Stimulated activated CD8-positive, alpha-beta memory T cell treated with anti-CD3 and anti-CD28 coated beads, Interleukin-4, amount 100 ng/mL, for 4 hours (primary cell): ENCODE measurements at places on chromosomes 16 and 17.

DNA sequence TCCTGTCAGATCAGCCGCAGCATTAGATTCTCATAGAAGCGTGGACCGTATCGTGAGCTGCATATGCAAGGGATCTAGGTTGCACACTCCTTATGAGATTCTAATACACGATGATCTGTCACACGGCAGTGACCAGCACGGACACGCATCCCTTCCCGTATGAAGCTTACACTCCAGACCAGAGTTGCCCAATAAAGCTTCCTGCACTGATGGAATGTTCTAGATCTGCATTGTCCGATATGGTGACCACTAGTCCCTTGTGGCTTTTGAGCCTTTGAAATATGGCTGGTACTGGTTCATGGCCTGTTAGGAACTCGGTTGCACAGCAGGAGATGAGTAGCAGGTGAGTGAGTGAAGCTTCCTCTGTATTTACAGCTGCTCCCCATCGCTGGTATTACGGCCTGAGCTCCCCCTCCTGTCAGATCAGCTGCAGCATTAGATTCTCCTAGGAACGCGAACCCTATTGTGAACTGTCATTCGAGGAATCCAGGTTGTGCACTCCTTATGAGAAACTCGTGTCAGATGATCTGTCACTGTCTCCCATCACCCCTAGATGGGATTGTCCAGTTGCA lies 49.8 kb upstream of the ZCCHC14 start:
- no peak for DNase-seq

DNA sequence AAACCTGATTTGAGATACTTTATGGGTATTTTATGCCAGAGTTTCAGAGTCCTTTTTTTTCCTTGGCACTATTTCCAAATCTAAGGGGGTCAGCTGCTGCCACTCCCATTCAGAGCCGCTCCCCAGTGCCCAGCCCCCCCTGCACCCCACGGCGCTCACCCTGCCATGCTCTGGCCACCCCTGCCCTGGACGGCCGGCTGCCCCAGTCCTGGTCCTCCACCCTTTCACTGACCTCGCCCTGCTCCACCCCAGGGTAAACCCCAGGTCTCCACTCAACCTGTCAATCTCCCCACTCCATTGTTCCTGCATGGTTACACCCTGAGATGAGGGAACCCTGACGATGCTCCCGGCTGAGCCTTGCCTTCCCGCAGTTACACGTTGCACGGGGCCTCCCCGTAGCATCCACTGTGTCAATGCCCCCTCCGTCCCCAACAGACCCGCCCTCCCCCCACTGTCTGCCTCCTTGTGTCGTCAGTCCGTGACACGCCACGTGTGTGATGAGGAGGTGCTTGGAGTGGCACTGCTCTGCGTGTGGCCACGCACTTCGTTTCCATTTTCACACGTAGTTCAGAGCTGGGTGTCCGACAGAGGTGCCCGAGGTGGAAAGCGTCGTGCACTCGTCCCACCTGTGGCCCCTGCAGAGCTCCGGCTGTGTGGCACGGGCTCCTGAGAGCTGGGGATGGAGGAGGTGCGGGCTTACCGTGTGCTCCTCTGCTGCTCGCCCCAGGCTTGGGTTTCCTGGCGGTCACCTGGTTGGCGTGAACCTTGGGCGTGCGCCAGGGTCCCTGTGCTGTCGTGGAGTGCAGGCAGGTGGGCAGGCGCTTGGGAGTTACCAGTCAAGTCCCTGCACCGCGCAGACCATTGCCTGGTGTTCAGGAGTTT lies 116.5 kb downstream of the BANP start:
- DNase-seq, result no peak

DNA sequence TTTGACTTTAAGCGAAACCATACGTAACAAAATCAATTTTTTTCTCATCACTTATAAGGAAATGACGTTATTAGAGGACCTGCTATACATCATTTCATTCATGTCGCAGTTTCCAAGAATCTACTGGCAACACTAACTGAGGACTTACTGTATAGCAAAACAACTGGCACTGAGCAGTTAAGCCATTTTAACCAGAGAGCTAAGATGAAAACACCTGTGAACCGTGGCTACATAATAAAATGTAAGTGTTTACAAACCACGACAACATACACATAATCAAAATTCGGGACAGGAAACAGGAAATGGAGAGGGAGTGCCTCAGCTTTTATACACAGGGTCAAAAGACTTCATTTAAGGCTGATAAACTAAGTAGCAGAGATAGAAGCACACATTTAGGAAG lies 29.5 kb downstream of the METTL16 start:
- DNase-seq, result no peak

DNA sequence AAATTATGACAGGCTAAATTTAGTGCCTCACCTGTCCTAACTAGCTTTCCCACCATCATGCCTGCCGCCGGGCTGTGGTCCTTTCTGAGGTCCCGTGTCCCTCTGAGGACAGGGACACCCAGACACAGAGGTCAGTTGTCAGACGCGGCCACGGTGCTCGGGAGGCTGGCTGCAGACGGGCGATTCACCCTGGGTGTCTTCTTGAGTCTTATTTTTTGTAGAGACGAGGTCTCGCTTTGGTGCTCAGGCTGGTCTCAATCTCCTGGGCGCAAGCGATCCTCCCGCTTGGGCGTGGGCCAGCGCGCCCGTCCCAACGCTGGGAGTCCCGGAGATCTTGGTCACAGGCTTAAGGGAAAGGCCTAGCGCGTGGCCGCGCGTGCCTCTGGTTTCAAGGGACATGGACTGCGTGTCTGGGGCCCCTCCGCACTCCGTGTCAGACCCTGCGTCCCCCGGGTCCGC lies 797 bp upstream of the RAB11FIP3 start:
- DNase-seq, result no peak

DNA sequence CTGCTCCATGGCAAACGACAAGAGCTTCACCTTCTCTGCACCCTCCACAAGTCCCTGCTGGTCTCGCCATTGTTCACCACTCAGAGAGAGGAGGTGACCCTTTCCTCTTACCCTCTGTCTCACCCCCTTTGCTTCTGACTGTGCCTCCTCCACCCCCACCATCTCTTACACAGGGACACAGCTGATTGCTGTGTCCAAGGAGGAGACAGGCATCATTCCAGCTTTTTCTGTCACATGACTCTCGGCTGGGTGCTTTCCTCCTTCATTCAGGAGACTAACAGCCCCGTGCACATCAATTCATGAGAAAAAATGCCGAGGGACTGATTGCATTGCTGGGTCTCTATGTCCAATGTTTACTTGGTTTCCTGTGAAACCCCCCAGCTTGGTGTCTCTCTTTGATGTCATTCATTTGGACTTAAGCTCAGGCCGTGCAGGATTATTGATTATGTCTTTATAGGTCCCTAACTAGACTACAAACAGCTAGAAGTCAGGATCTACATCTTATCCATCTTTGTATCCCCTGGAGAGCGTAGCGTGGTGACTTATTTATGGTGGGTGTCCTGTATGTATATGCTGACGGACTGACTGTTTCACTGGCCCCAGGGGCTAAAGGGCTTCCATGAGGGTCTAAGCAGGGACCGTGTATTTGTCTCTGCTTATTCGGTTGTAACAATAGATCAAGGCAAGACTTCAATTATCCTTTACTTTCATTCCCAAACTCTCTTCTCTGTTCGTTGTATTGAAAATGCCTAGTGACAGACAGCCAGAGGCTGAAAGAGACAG lies 82.2 kb upstream of the CDH13 start:
- no peak for DNase-seq

DNA sequence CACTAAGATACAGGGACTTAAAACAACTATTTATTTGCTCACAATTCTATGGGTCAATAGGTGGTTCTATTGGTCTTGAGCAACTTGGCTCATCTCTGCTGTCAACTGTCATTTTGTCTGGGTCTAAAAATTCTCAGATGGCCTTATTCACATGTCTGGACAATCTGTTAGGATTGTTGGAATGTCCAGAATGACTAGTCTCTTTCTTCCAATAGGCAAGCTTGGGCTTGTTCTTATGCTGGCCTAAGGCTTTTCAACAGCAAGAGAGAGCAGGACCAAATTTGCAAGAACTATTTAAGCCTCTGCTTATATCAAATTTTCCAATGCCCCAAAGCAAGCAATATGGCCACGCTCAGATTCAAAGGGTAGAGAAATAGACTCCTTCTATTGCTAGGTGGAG lies 240.9 kb downstream of the KIF2B start:
- no peak for DNase-seq

GRCh38 chr16:4847774-4848587 lies 700 bp downstream of the UBN1 start:
- DNase-seq, result peak; percentile 1

DNA sequence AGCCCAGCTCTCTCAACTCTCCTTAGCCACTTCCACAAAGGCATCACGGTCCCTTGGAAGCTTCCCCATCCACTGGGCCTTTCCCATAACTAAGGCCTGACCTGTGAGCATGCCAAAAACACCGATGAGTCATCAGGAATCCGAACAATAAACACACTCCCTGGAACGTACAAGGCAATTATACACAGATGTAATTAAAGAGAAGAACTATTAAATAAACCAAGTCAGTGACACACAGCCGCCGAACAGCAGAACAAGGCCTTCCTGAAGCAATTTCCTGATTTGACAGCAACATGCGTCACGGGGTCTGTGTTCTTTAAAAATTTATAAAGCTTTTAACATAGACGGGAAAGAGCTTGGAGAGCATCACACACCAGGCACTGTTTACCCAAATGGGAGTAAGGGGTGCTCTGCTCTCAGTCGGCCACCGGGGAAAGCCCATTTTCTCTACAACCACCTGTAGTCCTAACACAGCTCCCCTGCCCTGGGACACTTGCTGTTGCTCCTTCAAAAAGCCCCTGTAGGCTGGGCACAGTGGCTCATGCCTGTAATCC lies 29.4 kb downstream of the COG7 start:
- no peak for DNase-seq

DNA sequence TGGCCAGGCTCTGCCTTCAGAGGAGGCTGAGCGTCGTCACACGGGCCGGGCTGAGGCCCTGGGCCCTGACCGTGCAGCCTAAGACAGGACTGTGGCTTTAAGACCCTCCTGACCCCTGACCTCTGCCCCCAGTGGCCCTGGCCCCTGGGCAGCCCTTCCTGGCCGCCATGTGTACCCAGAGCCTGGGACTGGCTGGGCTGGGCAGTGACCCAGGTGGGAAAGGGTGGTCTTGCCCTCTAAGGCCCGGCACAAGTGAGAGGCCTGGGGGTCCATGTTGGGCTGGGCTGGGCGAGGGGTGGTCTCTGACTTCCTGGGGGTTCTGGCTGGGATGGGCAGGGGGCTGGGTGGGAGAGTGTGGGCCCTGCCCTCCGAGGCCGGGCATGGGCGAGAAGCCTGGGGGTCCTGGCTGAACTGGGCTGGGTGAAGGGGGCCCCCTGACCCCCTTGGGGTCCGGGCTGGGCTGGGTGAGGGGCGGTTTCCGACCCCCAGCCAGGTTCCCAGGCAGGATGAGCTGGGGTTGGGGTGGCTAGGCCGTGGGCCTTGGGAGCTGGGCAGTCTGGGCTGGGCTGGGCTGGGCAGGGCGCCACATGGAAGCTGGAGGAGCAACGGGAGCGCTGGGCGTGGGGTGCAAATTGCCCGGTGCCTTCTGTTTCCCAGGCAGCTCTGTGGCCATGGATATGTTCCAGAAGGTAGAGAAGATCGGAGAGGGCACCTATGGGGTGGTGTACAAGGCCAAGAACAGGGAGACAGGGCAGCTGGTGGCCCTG lies at the start of gene CDK3:
Gene CDK3 (plus strand): TSS at position 101 of the 767 bp plus-strand sequence. CDS start 571 bp downstream, at position 672.
- no peak for DNase-seq

DNA sequence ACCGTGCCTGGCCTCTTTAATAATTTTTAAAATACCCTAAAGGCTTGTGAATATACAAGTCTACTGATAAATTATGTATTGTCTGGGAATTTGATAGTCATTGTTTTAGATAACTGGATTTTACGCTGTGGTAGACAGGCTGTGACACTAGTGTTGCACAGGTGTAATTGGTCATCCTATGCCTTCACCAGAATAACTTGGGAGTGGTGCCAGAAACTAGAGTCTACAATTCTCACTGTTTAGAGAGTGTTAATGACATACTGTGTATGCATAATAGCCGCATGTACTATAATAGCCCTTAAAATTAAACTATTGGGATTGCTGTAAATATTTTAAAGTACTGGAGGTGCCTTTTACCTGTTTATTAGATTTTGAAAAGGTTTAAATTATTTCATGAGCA lies 11.4 kb downstream of the CNEP1R1 start:
- no peak for DNase-seq

- no peak for DNase-seq
Observed at GRCh38 chr16:15517743-15518377, 83.5 kb downstream of the BMERB1 start.

DNA sequence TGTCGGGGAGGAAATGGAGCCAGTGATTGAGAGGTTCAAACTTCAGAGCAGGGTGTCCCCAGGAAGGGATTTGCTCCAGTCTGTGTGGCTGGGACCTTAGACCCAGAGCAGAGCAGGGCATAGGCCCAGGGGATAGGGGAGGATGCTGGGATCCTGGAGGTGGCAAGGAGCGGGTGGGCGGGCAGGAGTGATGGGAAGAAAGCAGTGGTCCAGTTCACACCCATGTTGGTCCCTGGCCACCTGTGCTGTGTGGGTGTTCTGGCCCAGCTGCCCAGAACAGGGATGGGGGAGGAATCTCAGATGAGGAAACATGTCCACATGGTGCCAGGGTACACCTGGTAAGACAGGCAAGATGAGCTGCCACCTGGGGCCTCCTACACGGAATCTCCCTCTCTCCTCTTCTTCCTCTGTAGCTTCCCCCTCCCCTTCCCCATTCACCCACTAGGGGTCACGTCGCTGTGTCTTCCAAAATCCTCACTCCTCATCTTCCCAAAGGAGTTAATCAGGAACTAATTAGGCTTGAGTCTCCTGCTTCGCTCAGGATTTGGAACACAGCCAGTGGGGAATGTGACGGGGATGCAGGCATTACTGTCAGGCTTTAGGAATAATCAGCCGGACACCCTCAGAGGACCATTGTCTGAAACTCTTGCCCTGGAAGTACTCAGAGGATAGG lies 2.3 kb downstream of the BEAN1 start:
- no peak for DNase-seq

- no peak for DNase-seq
Observed at GRCh38 chr17:5942687-5943086, 127.5 kb upstream of the WSCD1 start.
